ENCODE measurements at places on chromosomes 2 and 18.

GRCh38 chr2:127535422-127535901 lies at the start of gene MYO7B:
Gene MYO7B (plus strand): TSS chr2:127535683. CDS start chr2:127559723, 24,040 bp downstream.
- DNase-seq, result no peak

GRCh38 chr2:65464604-65465003 lies 32.2 kb upstream of the SPRED2 start:
- DNase-seq, result no peak

DNA sequence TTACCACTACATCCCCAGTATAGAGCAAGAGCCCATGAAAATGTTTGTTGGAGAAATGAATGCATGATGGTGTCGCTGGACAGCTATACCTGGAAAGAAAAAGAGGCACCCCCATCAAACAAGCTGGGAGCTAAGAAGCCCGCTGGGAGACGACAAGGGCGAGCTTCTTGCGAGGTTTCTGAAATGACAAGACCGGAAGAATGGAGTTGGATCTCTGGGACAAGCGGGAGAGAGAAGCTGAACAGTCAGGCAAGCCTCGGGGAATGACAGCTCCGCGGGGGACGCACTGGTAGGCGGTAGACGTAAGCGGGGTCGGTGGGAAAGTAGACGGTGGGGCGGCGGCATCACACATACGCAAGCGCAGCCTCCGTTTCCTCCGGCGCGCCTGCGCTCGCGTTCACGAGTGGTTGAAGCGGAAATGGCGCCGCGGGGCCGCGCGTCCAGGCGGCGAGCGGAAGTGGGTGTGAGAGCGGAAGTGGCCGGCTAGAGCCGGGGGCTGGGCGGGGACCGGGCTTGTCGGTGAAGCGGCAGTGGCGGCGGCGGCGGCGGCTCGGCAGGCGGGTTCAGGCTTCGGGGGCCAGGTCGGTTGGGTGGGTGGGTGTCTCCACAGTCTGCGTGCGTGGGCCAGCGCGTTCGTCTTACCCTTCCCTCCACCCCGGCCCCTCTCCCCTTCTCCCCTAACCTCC lies at the start of gene ARPC2:
ARPC2 (plus strand) TSS at position 516 of the 686 bp plus-strand sequence. CDS start 282 bp downstream, outside the sequence.
- DNase-seq, result peak; percentile 90

GRCh38 chr18:49304751-49305150 lies 155.7 kb downstream of the DYM start:
- no peak for DNase-seq

- DNase-seq, result no peak
Measured at GRCh38 chr2:186946896-186947467, 98.0 kb upstream of the ZSWIM2 start.

All from HTR-8/SVneo (cell line).